ENCODE measurements at places on chromosomes 3 and 15.

GRCh38 chr15:99361545-99362185, 110.4 kb downstream of the LRRC28 start:
- no peak for DNase-seq

- DNase-seq: no peak
These were observed 229.0 kb downstream of the SOX2 start for GRCh38 chr3:181940703-181941102.

GRCh38 chr3:8980756-8981257, 17.5 kb upstream of the RAD18 start:
- no peak for DNase-seq

GRCh38 chr3:182375916-182376315, 417.4 kb upstream of the ATP11B start:
- DNase-seq: no peak

- no peak for DNase-seq
These were observed 230.0 kb downstream of the ERC2 start for GRCh38 chr3:56238299-56238698.

- no peak for DNase-seq
These were observed 47.2 kb upstream of the ICE2 start for GRCh38 chr15:60526127-60526616.

DNA sequence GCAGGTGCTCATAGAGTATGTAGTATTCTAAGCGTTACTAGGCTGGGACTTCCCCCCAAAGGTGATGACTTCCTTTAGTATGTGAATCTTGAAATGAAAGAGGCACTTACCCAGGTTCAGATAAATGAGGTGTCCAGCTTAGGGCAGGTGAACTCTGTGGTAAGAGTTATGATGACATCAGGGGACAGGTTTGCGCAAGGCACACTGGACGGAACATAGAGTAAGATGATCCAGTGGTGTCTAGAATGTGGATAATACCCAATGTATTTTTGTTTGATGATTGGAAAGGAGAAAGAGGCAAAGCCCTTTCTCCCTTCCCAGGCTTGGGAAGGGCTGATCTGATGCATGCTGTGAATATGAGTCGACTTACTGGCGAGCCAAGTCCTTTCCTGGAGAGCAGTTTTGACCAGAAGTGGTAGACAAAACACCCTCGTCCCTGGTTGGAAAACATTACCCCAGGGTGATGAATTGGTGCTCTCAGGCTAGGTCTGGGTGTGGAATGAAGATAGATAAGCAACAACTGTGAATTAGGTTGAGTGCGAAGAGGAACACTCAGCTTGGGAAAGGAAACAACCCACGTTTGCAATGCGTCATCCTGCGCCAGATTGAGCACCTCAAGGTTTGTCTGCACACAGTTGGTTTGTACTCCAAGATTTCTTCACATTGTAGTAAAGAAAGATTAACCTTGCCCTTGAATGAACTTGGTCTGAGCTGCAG, 124.2 kb downstream of the GHSR start:
- DNase-seq: no peak

DNA sequence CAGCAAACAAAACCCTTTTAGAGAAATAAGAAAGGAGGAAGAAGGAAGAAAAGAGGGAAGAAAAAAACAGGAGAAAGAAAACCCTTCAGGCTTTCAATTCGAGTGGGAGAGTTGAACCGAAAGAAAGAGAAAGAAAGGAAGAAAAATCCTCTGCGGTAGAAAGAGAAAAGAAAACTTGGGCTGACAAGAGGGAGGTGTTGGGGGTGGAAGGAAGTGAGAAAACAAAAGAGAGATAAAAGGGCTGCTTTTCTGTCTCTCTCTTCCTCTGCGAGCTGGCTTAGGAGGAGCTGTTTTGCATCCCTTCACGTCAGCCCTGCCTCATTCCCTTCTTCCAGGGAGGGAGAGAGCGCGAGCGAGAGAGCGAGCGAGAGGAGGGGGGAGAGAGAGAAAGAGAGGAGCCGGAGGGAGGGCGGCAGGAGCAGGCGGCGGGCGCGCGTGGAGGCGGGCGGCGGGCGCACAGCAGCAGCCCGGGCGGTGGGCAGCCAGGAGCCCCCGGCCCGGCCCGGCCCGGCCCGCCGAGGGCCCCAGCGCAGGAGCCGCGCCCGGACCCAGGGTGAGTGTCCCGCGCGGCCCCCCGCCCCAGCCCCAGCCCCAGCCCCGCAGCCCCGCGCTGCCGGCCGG, at the start of gene ZNF710:
Gene ZNF710 (plus strand): TSS at position 263 of the 621 bp plus-strand sequence. CDS start 65,814 bp downstream, outside the sequence.
- peak; percentile 49 for DNase-seq

Data from tibial artery (tissue), 4 donors.